ENCODE measurements at places on chromosomes 12 and 14.
A peak's percentile ranks its signal among the peaks of the same experiment; 100 is the strongest.

DNA sequence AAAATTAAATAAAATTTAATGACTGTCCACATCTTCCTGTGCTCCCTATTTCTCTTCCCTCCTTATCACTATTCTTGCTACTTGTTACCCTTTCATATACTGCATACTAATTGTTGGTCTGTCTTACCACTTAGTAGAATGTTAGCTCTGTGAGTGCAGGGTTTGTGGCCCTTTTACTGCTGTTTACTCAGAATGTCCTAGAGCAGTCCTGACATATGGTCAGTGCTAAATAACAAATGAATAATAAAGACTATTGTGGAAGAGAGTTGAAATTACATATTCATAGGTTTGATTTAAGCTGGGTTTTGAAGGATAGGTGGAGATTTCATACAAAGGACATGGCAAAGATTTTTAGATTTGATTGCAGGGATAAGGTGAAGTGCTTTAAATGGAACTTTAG is 24.5 kb downstream of the KTN1 start:
- DNase-seq: no peak

GRCh38 chr14:99759546-99759925 is 33.7 kb upstream of the EML1 start:
- DNase-seq: no peak

GRCh38 chr12:96234591-96235483 is 40.7 kb downstream of the ELK3 start:
- no peak for DNase-seq

DNA sequence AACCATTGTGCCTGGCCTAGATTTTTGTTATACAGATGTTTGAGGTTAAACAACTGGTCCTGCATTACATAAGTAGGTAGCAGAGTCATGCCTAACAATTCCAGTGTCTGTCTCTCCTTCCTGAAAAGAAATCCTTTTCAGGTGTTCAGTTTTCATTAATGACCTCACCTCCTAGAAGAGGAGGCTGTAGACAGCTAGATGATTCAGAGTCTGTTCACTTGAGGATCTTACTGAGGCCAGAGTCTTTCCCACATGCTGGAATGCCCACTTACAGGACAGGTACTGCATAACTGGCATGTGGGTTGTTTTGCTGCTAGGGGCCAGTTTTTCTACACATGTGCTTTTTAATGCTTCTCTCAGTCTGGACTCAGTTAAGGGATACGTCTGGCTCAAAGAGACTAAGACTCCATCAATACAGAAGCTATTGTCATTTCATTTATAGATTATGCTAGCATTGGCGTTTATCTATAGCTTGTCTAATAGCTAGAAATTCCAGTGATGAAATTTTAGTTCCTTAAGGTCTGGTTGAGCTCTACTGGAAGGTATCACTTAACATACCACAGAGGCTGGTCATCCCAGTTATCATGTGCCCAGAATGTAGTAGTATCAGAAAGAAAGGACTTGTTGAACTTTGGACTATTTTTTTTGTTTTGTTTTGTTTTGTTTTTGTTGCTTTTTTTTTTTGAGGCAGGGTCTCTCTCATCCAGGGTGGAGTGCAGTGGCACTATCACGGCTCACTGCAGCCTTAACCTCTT is 206.4 kb downstream of the ERC1 start:
- DNase-seq: peak; percentile 97

DNA sequence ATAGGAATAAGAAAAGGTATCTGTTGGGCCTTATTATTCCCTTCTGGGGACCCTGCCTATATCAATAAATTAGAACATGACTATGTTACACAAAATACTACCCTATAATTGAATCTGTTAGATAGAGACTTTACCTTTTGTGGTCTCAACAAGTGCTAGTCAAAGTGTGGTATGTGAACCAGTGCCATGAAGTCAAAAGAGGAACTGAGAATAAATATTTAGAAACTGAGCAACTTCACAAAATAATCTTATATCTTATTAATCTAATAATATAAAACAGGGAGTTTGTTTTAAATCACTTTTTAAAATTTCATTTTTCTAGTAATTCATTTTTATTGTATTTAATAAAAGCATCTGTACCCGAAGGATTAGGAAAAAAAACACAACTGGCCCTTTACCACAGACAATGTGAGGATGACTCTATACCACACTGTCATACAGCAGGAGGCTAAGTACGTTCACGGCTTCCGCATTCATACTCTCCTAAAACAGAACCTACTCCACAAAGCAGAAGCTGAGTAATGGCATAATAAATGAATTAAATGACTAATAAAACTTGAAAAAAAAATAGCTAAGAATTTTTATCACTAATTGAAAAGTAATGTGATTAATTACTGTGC is 42.1 kb downstream of the SEC23A start:
- DNase-seq: no peak

DNA sequence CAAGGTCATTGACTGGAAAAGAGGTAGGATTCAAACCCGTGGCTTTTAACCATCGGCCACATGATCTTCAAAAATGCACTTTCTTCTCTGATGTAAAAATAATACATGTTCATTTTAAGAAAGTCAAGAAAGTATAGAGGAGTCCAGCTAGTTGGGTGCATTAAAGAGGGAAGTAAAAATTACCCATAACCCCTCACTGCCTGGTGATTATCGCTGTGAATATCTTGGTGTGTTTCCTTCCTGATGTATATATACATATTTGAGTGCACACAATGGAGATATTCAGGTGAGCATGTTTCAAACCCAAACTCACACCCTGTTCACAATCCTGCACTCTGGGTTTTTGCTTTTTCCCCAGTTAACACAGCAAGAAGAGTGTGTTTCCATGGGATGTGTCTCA is 47.5 kb upstream of the OAS1 start:
- no peak for DNase-seq

- no peak for DNase-seq
These were observed 84.9 kb upstream of the DIO3 start for GRCh38 chr14:101476258-101476915.

- peak; percentile 65 for DNase-seq
These were observed 174.6 kb upstream of the DDHD1 start for GRCh38 chr14:53327716-53328115.

DNA sequence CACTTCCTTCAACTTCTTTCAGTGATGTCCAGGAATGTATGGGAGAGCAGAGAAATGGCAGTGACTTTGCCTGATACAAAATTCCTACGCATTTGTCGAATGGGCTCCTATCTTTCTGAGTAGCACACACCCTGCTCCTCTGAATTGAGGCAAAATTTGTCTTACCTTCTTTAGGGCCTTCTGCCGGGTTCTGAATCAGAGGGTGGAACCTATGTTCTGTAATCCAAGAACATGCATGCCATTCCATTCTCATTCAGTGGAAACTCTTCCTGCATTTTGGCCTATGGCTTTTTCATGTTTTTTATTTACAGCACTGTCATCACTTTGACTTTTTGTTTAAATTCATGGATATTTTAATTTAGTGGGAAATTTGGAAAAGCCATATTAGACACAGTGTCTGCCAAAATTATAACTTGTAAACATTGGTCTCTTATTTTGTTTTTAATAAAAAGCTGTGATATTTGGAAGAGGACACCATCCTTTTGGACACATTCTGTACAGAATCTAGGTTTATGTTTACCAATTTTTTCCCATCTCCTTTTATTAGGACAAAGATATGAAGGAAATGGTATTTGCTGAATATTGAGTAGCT is 402.2 kb upstream of the FAR2 start:
- no peak for DNase-seq

DNA sequence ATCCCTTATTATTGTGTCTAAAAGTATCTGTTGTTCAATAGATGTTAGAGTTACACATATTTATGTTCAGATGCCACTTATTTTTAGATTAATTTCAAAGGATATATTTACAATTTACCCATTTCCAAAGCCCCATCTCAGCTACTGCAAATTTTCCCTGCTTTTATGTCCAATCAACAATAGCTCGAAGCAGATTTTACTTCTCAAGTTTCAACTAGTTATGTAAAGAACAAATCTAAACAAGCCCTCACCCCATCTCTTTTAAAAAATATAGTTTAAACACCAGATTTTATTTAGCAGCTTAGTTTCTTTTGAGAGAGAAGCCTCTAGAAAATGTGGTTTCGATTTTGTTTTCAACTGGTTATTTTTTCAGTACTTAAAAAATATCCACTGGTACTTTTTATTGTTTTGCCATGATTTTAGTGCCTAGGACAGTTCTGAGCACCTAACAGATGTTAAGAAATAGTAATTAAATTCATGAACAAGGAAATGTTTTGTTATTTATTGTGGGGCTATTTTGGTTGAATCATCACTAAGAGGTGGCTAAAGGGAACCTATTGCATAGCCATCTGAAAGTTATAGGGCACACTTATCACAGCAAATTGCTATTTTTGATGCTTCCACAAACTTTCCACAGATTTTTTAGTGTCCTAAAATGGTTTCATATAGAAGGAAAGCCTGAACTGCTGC is 96.2 kb upstream of the BMP4 start:
- DNase-seq: no peak

DNA sequence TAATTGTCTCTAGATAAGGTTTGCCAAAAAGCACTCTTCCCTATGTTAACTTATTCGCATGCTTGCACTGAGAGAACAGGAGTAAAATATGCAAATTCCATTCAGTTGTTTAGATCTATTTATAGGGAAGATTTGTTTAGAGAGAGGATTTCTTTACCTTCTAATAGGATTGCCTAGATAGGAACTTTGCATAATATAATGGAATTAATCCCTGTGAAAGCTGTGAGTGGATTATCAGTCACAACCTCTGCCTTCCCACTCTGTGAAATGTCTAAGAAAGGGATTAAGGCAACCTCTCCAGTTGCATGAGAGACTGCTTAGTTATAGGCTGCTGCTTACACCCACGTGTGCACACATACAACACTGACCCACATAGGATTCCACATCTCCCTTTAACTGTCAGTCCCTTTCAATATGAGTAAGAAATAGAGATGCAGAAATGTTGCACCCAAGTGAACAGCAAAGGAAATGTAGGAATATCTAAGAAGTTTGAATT is 83.2 kb downstream of the ALG10B start:
- no peak for DNase-seq

DNA sequence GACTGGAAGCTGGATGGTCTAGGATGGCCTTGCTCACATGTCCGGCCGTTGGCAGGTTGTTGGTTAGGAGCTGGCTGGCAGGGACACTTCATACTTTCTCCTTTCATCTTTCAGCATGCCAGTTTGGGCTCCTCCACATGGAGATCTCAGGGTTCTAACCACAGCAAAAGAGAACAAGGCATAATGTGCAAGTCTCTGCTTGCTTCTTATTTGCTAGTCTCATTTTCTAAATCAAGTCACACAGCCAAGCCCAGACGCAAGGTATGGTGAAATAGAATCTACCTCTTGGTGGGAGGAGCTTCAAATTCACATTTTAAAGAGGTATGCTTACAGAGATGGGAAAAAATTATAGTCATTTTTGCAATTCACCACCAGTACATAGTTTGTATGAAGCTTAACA is 69.1 kb upstream of the NAP1L1 start:
- DNase-seq: no peak

DNA sequence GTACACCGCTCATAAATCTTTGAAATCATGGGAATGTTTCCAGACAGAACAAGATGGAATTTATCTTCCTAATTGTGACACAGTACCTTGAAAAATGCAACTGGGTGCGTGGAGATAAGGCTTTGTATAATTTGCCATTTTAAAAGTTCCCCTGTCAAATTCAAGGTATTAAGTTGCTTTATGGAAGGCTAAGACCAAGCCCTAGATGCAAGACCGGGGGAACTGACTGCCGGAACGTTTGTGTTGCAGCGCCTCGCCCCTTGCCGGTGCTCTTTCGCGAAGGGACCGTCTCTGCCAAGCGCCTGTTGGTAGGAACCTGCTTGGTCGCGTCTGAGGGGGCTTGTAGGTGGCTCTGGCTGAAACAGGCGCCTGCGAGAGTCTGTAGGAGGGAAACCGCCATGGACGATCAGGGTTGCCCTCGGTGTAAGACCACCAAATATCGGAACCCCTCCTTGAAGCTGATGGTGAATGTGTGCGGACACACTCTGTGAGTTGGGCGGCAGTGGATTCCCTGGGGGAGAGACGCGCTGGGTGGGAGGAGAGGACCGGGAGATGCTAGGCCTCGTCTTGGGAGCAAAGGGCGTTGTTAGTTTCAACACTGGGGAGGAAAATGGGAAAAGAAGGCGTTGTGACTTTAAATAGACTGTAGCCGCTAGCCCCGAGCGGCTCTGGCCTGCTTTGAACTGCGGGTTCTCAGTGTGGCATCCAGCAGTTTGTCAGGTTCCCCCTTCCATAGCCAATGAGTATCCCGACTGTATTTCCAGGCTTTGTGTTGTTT is at the start of gene MNAT1:
Gene MNAT1, plus strand, starts transcription at position 297 of the 778 bp plus-strand sequence. Its CDS starts 102 bp downstream, at position 399.
- DNase-seq: peak; percentile 79

DNA sequence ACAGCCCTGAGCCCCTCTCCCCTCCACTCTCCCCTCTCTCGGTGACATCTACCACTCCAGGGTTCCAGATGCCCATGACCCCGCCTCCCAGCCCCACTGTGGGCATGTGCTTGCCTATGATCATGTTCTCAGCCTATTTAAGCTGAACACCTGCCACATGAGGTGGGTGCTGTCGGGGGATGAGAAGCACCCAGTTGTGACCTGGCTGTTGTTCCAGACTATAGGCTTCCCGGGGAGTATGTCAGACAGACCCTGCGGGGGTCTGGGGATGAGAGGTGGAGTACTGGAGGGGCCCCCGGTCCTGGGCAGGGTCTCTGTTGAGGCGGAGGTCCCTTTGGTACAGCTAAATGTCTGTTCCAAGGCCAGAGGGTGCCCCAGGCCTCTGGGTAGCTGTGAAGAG is 6.0 kb downstream of the VSX2 start:
- no peak for DNase-seq
